Osteocyte (in vitro differentiated cells): ENCODE measurements at places on chromosomes 1 and 21.

DNA sequence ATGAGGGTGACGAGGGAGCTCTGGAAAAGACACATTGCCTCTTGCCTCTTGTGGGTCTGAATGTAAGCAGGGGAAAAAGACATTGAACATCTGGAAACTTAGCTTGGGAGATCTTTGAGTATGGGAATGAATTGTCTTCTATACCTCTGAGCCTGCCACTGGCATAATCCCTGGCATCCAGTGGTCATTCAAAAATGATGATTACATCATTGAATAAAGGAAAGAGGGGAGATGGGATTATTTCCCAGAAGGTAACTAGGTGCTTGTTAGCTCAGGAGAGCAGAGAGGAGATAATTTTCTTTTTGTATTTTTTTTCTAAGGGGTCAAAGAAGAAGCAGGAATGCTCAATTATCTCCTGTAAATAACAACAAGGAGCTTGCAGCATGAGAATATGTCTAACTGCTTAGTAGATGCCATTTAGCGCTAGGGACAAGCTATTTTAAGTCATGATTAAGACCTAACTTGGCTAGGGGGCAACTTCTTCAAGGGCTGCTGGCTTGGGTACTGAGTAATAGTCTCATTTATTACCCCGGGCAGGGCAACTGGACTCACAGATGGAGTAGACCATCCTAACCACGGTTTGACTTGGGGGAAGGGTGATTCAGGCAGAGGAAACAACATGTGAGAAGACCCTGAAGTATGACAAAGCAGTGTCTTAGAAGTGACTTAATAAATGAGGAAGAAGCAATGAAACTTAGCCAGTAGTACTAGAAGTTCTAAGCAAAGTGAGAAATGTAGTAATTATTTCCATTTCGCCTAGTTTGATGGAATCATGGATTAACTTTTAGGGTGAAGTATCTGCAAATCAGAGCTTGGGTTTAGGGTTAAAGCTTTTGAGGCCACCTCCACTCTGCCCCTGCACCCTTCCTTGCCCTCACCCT lies 11.0 kb upstream of the XCL2 start:
- no peak for DNase-seq

DNA sequence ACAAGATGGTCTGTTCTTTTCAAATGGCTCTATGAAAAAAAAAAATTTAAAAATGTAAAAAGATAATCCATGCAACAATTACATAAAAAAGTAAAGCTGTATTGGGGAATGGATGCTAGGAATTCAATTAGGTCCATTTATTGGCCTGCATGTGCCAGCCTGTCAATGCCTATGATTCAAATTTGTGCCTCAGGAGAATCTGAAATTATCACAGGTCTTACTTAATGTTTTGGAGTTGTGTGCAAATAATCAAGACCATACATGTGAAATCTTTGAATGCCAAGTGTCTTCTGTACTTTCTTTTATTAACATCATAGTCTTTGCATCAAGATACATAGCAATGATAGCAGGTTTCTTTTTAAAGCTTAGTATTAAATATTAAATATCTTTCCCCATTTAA lies 13.5 kb upstream of the KLHL12 start:
- no peak for DNase-seq

DNA sequence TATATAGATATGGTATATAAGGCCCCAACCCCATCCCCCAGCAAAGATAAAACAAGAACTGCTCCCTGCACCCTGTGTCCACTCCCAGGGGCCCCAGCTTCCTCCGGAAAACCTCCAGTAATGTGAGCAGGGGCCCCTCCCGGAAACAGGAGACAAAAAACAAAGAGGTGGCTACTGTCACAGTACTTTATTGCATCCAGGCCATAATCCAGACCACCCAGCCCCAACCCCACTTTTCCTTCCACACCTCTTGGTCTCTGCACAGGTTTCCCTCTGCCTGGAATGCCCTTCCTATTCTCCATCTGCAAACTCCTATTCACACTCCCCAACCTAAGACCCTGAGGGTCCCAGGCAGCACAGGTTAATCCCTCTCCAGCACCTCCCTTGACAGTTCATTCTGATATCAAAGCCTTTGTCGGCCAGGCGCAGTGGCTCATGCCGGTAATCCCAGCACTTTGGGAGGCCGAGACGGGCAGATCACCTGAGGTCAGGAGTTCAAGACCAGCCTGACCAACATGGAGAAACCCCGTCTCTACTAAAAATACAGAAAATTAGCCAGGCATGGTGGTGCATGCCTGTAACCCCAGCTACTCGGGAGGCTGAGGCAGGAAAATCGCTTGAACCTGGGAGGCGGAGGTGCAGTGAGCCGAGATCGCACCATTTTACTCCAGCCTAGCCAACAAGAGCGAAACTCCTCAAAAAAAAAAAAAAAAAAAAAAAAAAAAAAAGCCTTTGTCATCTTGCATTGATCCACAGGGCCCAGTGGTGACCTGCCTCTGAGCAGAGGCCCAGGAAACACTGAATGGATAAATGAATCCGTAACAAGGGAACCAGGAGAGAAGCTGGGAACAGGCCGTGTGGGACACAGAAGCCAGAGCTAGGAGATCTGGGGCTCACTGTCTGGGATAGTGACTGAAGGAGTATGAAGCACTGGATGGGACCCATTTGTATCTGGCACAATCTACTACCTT lies 2.3 kb upstream of the AUNIP start:
- DNase-seq: no peak

DNA sequence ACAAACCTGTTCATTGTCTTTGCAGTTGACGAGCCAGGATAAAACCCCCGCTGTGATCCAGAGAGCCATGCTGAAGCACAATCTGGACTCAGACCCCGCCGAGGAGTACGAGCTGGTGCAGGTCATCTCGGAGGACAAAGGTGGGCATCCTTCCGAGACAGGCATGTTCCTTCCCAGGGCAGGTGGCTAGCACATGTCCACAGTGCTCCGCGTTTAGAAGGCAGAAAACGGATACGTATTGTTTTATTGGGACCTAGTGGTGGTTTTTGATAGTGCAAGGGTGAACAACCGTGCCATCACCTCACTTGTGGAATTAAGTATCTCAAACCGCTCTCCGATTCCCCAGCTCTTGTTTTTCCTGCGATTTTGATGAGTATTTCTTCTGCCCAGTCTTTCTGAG lies 115.3 kb downstream of the COLGALT2 start:
- no peak for DNase-seq

- no peak for DNase-seq
Observed at GRCh38 chr21:38787461-38788274, 18.1 kb upstream of the ETS2 start.

- DNase-seq: no peak
Observed at GRCh38 chr1:8438489-8438888, 120.6 kb downstream of the SLC45A1 start.

- no peak for DNase-seq
Observed at GRCh38 chr1:7584157-7584556, 186.9 kb upstream of the VAMP3 start.

DNA sequence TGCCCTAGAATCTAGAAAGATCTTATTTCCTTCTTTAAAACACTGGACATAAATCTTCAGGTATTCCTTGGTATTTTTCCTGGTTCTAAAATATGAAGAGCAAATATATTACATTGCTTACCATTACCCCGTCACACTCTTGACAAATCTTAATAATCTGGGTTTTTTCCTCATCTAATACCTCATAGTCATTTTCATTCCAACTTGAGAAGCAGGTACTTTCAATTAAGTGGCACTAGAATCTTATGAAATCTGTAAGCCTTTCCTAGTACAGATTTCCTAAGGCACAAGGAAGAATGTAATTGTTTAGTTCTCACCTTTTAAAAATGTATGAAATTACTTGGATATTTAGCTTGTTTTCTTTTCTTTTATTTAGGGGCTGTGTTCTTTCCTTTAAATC lies 481.5 kb upstream of the ZRANB2 start:
- no peak for DNase-seq

DNA sequence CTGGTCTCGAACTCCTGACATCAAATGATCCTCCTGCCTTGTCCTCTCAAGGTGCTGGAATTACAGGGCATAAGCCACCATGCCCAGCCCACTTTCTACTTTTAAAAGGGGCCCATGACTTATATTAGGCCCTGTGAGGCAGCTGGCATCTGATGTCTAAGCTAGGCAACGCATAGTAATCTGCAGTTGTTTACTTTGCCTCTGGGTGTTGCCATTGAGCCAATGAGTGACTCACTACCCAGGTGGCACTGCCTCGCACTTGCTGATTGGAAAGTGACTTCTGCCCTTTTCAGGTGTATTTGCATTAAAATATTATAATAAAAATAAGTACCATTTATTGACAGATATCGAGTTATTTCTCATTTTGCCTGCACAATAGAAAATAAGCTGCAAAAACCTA lies 84.9 kb downstream of the KIF14 start:
- no peak for DNase-seq

- no peak for DNase-seq
Observed at GRCh38 chr1:73205294-73205973, 923.1 kb upstream of the NEGR1 start.

DNA sequence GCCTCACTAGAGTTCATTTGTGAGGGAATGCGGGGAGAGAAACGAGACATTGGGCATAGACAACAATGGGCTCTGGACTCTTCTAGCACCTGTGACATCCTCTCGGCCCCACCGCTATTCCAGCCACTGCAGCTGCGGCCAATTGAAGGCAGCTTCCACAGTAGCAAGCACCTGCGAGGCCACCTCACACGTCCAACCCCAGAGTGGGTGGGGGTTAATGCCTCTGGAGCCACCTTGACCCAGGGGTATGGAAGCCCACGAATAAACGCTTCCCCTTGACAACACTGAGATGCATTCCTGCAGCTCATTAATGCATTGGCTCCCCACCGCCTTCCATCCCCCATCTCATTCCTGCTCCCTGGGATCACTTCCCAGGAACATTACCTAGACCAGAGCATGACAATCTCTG lies 104.4 kb downstream of the GLIS1 start:
- peak; percentile 76 for DNase-seq

DNA sequence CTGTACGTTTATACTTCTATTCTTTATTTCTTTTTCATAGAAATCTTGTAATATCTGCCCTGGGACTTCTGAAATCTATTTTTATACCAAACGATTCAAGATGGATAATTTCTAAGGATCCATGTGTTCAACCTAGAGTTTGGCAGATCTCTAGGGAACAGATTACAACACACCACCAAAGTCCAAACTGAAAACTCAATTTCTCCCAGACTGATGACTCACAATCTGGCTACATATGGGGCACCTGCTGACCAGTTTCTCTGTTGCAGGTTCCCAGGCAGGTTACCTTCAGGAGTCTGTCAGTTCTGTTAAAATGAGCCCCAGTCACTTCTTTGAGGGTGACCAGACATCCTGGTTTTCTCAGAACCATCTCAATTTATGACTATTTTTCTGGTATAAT lies 439.4 kb downstream of the GPATCH2 start:
- no peak for DNase-seq

- DNase-seq: no peak
Observed at GRCh38 chr1:204357551-204358490, 1.9 kb downstream of the PLEKHA6 start.

GRCh38 chr21:42156690-42157605 lies 62.0 kb upstream of the ABCG1 start:
- peak; percentile 78 for DNase-seq

GRCh38 chr1:41799723-41800122 lies 119.0 kb downstream of the HIVEP3 start:
- DNase-seq: no peak

GRCh38 chr1:178379807-178380206 lies 117.0 kb downstream of the CLEC20A start:
- DNase-seq: no peak

DNA sequence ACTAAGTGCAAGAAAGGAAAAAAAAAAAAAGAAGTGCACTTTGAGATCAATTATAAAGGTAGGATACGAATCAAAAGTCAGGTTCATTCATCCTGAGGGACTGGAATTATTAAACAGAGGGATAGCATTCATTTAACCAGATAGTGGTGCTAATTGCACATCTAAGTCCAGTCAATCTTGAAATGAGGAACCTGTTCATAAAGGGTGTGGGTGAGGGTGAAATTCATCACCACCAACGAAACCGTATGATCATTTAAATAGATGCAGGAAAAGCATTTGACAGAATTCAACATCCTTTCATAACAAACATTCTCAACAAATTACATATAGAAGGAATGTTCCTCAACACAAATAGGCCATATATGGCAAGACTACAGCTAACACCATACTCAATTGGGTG lies 5.6 kb downstream of the CTSS start:
- no peak for DNase-seq
